ENCODE measurements at places on chromosomes 12 and 14.

DNA sequence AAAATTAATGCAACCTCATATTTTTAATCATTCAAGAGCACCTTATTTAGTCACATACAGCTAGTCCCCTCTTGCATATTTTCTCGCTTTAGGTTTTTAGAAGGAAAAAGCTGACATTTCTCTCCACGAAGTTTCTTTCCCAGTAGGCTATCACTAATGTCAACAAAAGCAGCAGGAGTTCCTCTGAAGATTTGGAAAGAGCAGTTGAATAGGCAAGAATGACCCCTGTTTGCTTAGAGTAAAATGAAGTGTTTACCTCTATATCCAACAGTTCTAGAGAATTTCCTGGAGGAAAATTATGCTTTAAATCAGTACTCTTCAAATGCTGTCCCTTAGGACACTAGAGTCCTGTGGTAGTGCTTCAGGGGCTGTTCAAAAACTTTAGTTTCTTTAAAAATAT lies 188.1 kb upstream of the PRKD1 start:
- no peak for DNase-seq

DNA sequence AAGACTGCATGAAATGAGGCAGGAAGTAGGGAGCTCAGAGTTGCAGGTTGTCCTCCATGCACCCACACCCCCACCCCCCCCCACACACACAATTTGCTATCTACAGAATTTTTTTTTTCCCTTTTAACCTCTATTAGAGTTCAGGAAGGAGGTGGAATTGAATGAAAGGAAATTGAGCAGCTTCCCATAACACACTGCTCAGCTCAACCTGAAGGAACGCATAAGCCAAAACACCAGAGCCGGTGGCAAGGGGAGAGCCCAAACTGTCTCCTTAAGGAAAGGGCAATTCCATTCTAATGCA lies 74.1 kb downstream of the NUAK1 start:
- DNase-seq = no peak

GRCh38 chr12:116265351-116266147 lies 11.9 kb downstream of the MED13L start:
- DNase-seq = no peak

DNA sequence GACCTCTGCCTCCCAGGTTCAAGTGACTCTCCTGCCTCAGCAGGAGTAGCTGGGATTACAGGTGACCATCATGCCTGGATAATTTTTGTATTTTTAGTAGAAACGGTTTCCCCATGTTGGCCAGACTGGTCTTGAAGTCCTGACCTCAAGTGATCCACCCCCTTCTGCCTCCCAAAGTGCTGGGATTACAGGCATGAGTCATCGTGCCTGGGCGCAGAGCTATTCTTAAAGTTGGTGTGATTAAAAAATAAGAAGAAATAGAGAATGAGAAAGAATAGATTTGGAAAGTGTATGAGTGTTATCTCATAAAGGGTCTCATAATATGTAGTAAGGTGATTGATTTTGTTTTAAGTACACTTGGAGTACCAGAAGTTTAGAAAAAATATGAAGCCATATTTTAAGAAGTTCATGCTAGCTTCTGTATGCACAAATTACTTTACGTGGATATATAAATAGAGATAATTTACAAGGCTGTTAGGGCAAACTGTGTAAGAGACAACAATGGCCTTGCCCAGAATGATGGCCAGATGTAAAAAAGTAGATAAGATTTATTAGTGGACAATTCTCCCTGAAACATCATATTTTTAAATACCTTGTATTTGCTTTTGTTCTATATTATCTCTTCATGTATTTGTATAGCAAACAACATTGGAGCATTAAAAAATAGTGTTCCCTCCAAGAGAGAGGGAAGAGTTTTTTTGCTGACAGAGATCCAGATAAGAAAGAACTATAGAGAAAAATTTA lies 1108.5 kb downstream of the SLC16A7 start:
- DNase-seq = no peak

- DNase-seq = no peak
These were observed 899 bp downstream of the TPCN1 start for GRCh38 chr12:113221997-113222729.

- DNase-seq = peak; percentile 51
These were observed 17.1 kb upstream of the SLC6A12 start for GRCh38 chr12:230925-231671.

DNA sequence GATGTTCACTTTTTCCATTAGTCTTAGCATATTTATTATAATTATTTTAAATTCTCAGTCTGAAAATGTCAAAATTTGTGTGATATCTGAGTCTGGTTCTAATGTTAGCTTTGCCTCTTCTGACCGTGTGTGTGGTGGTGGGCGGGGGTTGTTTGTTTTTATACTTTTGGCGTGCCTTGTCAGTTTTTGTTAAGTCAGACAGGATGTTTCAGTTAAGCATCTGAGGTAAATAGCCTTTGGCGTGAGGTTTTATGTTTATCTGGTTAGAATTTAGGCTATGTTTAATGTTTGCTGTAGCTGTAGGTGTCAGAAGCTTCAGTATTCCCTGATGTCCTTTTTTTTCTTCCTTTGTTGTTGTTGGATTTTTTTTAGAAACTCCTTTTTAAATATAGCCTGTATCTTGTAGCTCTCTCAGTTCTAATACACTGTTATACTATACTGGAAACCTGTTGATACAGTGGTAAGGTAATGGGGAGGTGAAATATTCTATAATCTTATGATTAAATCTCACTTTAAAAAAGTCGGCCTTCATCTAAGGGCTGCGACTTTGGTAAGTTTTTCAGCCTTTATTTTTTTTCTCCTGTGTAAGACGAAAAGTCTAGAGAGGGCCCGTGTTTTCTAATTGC lies 111.6 kb downstream of the SCAF11 start:
- no peak for DNase-seq

DNA sequence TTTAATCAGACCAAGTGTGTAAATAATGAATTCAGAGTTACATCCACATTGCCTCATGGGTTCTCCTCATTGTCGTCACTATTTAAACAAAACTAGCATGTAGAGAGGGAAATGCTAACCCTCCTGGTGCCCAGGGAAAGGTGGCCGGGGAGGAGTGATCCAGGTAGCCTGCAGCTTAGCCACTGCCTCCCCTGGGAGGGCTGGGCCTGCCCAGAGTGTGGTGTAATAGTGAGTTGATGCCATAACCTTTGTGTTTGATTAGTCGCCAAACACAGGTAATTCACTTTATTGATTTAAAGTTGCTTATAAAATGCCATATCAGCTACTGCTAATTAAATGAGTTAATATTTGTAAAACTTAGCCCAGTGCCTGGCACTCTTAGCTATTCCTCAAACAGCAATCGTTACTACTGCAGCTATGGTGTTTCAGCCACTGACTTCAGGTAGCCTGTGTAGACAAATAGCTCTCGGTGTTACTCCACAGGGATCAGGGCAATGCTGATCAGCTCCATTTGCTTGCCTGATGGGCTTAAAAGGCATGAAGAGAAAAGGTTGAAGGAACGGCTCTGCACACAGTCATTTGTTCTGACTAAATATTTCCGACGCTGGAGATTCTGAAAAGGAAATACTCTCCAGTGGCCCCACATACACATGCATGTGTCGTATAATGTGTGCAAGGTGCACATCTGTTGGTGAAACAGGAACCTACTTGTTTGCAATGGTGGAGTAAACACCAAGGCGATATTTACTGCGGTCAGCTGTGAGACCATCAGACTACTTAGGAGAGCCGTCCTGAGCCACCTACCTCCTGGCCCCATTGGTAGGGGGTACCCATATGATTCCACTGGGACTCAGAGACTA lies 45.7 kb upstream of the PRMT8 start:
- no peak for DNase-seq

DNA sequence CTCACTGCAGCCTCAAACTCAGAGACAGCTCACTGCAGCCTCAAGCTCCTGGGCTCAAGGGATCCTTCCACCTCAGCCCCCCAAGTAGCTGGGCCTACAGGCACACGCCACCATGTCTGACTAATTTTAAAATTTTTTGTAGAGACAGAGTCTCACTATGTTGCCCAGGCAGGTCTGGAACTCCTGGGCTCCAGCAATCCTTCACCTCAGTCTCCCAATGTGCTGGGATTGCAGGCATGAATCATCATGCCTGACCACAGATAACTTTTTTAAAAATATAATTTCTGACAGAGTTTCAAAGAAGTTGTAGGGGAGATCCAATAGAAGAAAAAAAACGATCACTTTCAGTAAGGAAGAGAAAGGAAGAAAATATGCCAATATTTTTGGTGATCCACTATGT lies 189.7 kb upstream of the CDKN3 start:
- DNase-seq = no peak

DNA sequence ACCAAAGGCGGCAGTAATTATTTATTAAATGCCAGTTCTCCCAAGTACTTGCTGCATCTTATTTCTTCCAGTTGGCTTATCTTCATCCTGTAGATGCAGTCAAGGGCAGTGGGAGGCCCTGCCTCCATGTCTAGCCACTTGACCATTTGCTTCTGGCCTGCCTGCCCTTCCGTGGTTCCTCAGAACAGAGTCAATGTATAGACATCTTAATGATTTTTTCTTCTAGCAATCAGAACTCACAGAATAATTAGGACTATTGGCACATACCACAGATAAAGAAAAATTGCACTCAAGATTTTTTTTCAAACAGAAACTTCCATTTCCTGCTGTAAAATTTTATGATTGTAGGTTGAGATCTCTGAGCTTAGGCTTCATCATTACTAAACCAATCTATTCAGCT lies 20.9 kb downstream of the NR1H4 start:
- DNase-seq = no peak

GRCh38 chr12:121949648-121950397 lies 31.4 kb downstream of the CFAP251 start:
- DNase-seq = no peak

- peak; percentile 91 for DNase-seq
These were observed 129.4 kb downstream of the SCARB1 start for GRCh38 chr12:124734224-124734788.

All from ecto neural progenitor cell (in vitro differentiated cells).